A172 (cell line): ENCODE measurements at places on chromosomes 1 and 21.
A peak's percentile ranks its signal among the peaks of the same experiment; 100 is the strongest.

- no peak for DNase-seq
Observed at GRCh38 chr1:229407206-229408026, 26.5 kb downstream of the ACTA1 start.

GRCh38 chr1:115190540-115191170 lies 101.4 kb upstream of the TSPAN2 start:
- no peak for DNase-seq

DNA sequence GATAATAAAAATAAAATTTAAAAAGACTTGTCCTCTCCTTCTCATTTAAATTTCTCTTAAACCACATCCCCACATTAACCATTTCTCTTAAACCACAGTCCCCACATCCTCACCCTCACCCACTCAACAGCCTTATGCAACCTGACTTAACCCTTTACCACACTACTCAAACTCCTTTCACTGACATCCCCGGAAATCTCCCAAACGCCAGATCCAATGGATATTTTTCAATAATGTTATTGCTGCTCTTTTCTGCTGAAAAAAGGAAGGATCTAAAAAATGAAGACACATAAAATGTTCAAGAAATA lies 54.2 kb upstream of the EEIG2 start:
- DNase-seq = no peak

GRCh38 chr1:42035205-42035829 lies 116.6 kb upstream of the HIVEP3 start:
- peak; percentile 42 for DNase-seq

GRCh38 chr1:218735436-218736032 lies 390.4 kb downstream of the TGFB2 start:
- peak; percentile 55 for DNase-seq

DNA sequence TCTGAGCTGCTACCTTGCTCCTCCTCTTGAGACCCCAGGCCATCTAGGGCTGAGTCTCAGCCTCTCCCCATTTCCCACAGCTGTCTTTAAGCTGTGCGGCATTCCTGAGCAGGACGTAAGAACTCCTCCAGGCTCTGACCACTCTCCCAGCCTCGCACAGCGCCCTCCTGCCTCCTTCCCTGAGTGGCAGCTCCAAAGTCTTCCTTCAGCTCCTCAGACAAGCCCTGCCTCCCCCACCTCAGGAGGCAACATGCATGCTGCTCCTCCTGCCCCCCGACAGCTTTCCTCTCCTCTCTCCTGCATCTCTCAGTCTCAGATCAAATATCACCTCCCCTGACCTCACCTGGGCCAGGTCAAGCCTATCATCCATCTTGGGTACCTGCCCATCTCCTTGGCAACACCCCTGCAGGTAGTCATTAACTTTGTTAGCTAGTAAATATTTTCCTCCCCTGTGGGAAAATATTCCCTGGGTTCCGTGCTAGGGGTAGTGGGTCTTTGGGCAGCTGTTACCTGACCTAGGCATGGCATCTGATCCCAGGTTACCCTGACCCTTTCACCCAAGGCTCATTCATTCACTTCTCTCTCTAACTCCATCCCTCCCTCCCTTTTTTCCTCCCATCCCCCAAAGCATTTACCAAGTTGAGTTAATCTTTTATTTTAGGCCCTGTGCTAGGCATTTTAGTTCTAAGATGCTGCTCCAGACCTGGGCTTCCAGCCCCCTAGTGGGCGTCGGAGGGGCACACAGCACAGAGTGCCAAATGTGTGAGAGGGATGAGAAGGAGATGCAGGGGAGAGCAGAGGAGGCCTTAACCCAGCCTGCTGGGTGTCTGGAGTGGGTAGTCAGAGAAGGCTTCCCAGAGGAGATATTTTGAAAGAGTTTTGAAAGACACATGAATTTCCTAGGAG lies 419.9 kb downstream of the PTPRU start:
- DNase-seq = no peak

- no peak for DNase-seq
Observed at GRCh38 chr1:76433526-76433925, 359.0 kb downstream of the ST6GALNAC3 start.

GRCh38 chr1:115170377-115170776 lies 81.1 kb upstream of the TSPAN2 start:
- no peak for DNase-seq

DNA sequence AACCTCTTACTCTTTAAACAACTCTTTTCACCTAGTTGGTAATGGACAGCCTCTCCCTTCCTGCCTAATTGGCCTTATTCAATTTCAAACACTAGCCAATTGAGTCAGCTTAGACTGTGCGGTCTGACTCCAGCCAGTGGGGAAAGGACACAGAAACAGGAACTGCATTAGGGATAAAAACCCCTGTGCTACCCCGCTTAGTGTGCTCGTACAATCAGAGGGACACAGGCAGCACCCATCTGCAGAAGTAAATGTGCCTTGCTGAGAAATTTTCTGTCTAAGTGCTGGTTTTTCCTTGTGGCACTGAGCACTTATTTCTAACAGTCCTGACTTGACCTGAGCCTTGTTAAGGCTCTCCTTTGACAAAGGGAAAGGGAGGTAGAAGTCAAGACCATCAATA lies 6.0 kb upstream of the CD2 start:
- DNase-seq = no peak
